ENCODE measurements at places on chromosomes 11 and 22. TPM values are rescaled to one million over a fixed set of nuclear protein-coding genes. Genes with fewer than 3 reads are reported as not detected.

DNA sequence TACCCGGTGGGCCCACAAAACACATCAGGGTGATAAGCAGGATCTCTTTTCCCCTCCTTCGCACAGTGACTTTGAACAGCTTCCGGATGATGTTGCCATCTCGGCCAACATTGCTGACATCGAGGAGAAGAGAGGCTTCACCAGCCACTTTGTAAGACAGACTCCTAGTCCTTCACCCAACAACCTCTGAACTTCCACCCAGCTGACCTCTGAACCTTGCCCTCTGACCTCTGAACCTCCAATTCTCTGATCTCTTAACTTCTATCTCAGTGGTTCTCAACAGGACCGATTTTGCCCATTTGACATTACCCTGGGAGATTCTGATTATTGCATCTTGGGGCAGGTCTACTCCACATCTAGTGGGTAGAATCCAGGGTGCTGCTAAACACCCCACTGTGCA, 3.2 kb downstream of the NCF4 start:
- DNase-seq: no peak

The GGTLC3 gene
- not detected for polyA plus RNA-seq

The IRAG1 gene
- polyA plus RNA-seq: 6.4 TPM

DNA sequence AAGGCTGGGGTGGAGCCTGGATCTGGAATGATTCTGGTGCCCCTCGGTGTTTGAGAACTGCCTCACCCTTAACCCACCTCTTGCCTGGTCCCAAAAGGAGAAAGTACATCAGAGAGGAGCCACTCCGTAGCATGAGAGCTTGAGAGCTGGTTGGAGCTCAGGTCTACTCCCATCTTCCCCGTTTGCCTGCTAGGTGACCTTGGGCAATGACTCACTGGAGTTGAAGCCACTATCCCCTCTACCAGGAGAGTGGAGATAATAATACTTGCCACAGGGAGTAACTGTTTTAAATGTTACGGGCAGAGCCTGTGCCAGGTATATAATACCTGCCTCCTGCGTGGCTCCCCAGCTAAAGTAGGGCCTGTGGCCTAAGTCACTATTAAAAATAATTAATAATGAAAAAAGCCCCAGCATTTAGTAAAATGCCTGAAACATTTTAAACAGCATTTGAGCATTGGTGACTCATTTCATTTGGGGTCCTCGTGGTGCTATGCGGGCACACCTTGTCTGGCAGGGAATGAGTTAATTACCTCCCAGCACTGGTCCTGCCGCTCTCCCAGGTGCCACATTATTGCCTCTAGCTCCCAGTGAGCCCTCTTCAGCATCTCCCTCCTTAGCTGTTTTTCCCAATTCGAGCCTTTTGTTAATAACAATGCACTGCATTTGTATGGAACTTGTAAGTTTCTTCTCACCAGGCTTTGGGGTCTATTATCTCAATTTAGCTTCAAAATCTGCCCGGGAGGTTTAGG, 22.5 kb downstream of the CYTH4 start:
- DNase-seq: no peak

The GRAP2 gene
- 0.79 TPM for polyA plus RNA-seq

- no peak for DNase-seq
Measured at GRCh38 chr22:37148031-37148651, 1.6 kb downstream of the IL2RB start.

GRCh38 chr22:36923131-36923788, 9.8 kb downstream of the CSF2RB start:
- no peak for DNase-seq

DNA sequence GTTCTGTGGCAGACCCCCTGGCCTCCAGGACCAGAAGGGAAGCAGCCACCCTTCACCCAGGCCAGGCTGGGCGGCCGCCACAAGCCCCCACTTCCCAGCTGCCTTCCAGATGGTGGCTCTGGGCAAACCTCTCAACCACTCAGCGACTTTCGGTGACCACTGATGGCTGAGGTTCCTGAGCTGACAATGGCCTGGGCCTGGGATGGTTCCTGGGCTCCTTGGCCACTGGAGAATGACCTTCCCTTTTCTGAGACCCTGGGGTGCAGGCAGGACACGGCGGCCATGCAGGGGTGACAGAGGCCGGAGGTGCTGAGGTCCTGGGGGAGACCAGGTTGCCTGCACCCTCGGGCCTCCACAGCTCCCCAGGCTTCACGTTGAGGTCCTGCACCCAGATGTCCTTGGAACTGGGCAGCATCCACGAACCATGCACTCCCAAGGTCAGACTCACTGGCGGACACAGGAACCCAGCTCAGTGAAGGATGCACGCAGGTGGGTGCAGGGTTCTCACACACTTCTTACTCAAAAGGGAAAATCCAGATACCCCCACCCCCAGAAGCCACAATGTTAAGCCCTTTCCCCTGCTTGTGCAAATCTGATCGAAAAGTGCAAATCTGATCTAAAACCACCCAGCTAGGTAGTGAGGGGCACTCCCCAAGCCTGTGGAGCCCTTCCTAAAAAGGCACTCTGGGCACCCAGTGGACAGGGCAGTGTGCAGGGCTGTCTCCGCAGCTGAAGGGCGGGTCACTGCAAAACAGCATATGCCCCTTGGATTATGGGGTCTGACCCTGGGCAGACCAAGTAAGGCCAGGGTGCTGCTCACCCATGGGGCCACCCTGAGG, 13.9 kb upstream of the PHLDA2 start:
- DNase-seq: no peak

GRCh38 chr11:111260811-111261210, 15.3 kb downstream of the POU2AF2 start:
- DNase-seq: no peak

DNA sequence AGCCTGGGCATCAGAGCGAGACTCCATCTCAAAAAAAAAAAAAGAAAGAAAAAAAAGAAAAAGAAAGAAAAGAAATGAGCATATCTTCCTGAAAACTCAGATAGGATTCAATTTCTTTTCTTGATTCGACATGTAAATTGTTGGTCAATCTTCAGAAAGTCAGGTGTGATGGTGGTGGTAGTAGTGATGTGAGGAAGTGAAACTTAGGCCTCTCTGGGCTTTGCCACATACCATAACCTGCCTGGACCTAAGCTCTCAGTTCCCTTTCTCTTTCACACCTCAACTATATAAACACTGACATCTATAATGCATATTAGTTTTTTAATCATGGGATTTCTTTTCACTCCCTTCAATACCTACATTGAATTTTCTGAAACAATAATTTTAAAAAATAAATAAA, 98.0 kb upstream of the TBCEL start:
- no peak for DNase-seq

DNA sequence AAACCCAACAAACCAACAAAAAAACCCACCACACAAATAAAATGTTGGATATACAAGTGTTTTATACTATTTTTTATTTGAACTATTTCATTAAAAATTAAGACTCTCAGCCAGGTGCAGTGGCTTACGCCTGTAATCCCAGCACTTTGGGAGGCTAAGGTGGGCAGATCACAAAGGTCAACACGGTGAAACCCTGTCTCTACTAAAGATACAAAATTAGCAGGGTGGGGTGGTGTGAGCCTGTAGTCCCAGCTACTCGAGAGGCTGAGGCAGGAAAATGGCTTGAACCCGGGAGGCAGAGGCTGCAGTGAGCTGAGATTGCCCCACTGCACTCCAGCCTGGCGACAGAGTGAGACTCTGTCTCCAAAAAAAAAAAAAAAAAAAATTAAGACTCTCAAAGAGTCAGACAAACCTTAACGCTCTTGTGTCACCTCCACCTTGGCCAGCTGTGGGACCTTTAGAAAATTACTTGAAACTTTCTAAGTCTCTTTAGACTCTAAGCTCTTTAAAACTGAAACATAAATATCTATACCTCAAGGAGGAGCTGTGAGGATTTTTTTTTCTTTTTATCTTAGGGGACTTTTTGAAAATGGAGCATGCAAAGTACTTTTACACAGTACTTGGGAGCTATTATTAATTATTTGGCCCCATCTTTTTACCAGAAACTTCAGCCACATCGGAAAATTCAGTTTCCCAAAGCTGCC, 68.4 kb upstream of the CLNS1A start:
- DNase-seq: no peak

DNA sequence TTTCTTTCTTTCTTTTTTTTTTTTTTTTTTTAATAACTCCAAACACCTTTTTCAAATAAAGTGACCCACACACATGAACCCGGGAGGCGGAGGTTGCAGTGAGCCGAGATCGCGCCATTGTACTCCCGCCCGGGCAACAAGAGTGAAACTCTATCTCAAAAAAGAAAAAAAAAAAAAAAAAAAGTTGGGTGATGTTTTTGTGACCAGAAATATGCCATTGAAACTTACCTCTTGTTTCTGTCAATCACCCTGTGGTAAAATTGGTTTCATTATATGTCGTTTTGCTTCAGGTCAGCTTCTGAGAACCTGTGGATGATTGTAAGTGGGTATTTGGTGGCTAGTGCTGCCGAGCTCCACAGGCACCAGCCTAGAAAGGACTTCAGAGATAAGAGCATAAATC, 238.8 kb downstream of the TBC1D22A start:
- DNase-seq: no peak

DNA sequence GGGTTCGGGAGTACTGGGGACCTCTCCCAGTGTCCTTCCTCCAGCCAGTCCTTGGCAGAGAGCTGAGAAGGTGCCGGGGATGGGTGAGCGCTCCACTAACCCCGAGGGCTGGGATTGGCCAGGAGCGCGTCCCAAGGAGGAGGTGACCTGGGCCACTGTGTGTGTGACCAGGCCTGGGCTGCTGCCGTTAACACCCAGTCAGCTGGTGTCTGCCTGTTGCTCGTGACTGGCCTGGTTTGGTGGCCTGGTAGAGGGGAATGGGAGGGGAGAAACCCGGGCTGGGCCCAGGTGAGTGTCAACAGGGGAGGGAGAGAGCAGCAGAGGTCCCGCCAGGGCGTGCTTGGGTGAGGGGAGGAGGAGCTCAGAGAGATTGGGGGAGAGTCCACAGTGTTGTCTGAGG, 29.9 kb upstream of the GRAMD4 start:
- no peak for DNase-seq

- no peak for DNase-seq
Measured at GRCh38 chr11:73114835-73115220, 27.3 kb downstream of the FCHSD2 start.

DNA sequence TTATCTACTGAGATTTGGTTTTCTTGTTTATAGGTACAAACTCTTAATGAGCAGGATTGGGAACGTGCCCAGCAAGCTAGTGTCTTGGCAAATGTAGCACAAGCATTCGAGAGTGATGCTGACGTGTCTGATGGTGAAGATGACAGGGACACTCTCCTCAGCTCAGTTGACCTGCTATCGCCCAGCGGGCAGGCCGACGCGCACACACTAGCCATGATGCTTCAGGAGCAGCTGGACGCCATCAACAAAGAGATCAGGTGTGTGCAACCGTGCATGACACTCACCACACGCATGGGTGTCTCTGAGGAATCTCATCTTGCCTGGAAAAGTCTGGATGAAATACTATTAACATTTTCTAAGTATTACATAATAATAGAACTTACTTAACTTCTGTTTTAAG, 54.7 kb upstream of the CTTN start:
- no peak for DNase-seq

DNA sequence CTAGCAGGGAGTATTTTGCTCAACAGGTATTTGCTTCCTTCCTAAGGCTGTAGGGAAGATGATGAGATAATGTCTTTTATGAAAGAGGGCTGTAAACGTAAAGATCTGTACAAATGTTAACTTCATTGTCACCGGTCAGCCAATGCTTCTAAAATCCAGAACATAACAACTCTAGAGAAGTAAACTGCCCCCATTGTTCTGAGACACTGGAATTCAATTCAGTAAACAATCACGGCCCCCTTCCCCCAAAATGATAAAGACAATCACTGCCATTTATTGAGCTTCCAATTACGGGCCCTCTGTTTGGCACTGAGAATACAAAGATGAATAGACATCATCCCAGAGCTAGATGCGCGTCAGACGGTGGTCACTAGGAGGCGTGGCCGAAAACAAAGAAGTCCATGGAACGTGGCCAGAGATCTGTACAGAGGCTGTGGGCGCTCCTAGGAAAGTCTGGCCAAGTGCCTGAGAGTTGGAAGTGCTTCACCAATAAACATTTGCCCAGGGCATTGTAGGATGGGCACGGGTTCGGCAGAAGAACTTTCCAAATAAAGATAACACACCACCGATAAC, 576 bp downstream of the TMEM258 start:
- DNase-seq: peak; percentile 85

GRCh38 chr11:9601037-9601875, 27.8 kb downstream of the WEE1 start:
- peak; percentile 45 for DNase-seq

DNA sequence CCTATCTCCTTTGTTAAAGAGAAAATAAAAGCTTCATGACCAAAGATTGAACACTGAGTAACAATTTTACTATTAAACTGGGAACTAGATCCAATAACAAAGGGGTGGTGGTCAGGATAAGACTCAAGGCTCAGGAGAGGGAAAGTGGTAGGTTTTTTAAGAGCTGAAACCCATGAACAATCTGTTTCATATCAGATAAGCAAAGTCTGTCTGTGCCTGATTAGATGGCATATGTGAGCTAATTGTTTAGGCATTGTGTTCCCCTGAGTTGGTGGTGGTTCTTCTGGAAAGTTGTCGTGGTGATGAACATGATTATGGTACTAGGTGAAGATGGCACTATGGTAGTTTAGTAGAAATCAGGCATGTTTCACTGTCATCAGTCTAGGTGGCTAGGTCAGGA, 24.4 kb downstream of the USP47 start:
- DNase-seq: no peak

GRCh38 chr22:17114173-17114897, 6.8 kb downstream of the TMEM121B start:
- DNase-seq: no peak

The TYMP gene
- polyA plus RNA-seq: 6.7 TPM

- DNase-seq: no peak
Measured at GRCh38 chr11:119694334-119694733, 34.7 kb downstream of the NECTIN1 start.

The CLCF1 gene
- 3.6 TPM for polyA plus RNA-seq

The LRRC10B gene
- not detected for polyA plus RNA-seq

GRCh38 chr22:24002272-24002671, 3.0 kb downstream of the GSTT4 start:
- DNase-seq: no peak

DNA sequence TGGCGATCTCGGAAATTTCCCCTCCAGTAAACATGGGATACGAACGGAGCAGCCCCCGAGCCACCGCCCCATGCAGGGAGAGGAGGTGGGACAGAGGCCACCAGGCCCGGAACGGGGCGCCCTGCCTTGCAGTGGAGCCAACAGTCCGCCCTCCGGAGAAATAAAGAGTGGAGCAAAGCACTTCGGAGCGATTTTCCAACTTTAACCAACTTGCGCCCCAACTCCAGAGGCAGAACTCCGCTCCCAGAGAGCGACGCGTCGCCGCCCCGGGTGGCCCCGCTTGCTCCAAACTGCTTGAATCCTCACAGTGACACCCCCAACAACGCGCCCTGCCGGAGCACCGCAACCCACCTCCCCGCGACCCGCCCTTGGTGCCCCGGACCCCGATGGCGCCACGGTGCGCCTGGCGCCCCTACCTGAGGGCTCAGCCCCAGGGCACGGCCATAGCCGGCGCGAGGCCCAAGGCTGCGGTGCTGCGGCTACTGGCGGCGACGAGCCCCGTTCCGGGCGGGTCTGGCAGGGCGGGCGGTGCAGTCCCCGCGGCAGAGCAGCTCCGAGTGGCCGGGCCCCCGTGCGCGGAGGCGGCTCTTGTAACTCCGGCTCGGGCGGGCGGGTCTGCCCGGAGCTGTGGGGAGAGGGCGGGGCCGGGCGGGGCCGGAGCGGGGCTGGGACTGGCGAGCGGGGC, at the start of gene AHNAK:
AHNAK (minus strand) TSS at position 563 of the 685 bp plus-strand sequence. CDS start 10,708 bp downstream, outside the sequence.
- peak; percentile 75 for DNase-seq

Measured in hindlimb muscle (tissue), 1 donor.